Non-pigmented ciliary epithelial cell (primary cell): ENCODE measurements at places on chromosomes 6 and 20.

- no peak for DNase-seq
Observed at GRCh38 chr20:17882834-17883591, 85.6 kb downstream of the SNX5 start.

- no peak for DNase-seq
Observed at GRCh38 chr6:147589739-147590250, 81.3 kb downstream of the SAMD5 start.

- DNase-seq: no peak
Observed at GRCh38 chr20:50285376-50286173, 94.9 kb downstream of the CEBPB start.

DNA sequence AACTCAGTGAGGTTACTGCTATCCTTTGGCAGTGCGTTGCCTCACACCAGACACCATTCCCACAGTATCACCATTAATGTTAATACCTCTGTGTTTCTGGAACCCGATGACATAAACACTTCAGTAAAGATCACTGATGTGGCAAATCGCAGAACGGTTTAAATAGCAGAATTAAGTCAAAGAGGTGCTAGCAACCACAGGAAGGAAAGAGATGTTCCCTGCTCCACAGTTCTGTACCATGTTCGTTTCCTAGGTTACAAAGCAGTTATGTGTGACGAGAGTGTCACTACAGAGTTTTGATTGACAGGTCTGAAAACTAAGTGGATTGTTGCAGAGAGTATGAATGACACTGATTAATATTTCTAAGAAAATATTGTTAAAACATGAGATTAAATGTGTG, 272.3 kb downstream of the KHDRBS2 start:
- DNase-seq: no peak

- no peak for DNase-seq
Observed at GRCh38 chr20:8645326-8645725, 423.6 kb upstream of the PLCB4 start.

DNA sequence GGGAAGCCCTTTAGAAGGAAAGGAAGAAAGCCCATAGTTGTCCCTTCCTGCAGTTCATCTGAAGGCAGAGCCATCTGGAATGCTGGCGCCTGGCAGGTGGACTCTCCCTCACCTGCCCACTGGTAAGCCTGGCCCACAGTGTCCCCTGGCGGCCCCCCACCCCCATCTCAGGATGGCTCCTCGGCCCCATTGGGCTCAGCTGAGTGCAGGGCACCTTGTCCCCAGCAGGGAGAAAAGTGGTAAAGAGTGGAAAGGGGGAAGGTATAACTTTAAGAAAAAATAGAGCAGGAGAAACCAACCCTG, 12.6 kb downstream of the SS18L1 start:
- DNase-seq: no peak

DNA sequence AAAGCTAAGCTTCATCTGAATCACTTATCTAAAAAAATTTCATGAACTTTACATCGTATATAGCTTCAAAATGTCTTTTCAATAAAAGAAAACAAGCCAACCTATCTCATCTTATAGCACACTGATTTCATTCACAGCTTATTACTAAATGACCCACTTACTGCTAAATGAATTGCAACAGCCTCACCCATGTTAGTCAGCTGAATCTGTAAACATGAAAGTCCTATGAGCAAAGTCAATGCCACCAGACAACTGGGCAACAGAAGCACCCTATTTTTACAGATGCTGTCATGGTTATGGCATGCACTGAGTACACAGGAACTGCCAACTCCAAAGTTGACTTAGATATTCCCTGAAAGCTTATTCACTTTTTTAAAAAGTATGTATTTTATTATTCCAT, 41.2 kb upstream of the DST start:
- DNase-seq: peak; percentile 84

GRCh38 chr20:56187534-56188165, 60.9 kb upstream of the MC3R start:
- DNase-seq: no peak

DNA sequence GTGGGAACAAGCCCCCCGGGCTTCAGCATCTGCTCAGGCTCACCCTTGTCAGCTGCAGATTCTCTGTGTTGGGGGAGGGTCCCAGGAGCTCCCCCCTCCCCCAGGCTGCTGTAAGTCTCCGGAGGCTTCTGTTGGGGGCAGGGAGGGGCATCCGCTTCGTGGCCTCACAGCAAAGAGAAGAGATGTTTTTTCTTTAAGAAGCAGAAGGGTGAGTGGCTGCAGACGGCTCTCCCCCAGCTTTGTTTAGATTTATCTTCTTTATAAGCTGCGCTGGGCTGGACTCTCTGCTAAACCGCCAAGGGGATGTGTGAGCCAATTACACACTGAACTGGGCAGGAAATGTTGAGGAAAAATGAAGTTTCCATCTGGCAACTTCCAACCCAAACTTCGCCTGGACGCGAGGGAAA, 48.7 kb upstream of the GATA5 start:
- no peak for DNase-seq

- DNase-seq: no peak
Observed at GRCh38 chr6:33019372-33019771, 10.0 kb upstream of the HLA-DOA start.

DNA sequence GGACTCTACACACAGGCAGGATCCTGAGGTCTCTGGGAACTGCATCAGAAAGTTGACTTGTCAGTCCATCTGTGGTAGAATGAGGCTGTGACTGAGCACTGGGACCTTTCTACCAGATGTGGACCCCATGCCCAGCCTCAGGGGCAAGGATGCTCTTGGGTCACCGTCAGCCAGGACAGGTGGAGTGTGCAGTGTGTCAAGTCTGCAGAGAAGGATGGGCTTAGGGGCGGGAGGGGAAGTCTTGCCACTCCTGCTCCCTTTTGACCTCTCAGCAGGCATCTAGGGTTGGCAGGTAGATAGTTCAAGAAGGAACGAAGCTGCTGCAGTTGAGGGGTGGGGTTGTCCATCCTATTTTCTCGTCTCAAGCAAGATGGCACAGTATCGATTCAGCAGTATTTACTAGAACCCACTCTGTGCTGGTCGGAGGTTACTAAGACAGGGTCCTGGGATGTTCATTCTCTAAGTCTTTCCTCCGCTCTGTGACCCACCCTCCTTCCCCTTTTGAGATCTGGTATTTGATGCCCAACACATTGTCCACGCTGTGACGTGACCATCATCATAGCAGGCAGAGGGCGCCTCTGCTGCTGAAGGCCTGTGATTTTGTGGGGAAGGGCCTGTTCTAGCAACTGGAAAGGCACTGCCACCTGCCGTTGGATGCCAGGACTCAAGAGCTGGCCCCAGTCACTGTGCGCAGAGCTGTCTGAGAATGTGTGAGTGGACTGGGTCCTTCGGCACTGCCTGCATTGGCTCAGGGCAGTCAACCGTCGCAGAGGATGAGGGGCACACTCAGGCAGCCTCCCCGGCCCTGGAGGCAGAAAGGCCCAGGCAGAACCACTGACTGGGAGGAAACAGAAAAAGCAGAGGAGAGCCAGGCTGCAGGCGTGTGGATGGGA, 23.2 kb downstream of the RBCK1 start:
- DNase-seq: no peak

- no peak for DNase-seq
Observed at GRCh38 chr6:14645221-14645620, 527.6 kb downstream of the CD83 start.

DNA sequence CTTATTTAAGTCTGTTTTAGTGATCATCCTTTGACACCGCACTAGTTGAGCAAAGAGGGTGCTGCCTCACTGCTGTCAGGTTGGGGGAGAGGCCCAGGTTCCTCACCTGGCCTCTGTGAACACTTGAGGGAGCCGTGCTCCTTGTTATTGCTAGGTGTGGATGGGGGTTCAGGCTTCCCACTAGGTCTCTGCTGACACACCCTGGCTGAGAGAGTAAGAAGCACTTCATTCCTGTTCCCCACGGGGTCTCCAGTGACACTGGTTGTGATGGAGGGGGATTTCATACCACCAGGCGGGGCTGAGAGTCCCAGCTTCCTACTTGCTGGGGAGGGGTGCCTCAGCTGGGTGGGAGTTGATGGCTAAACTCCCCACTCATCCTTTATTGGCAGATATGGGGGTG, 11.1 kb upstream of the NOTCH4 start:
- no peak for DNase-seq

DNA sequence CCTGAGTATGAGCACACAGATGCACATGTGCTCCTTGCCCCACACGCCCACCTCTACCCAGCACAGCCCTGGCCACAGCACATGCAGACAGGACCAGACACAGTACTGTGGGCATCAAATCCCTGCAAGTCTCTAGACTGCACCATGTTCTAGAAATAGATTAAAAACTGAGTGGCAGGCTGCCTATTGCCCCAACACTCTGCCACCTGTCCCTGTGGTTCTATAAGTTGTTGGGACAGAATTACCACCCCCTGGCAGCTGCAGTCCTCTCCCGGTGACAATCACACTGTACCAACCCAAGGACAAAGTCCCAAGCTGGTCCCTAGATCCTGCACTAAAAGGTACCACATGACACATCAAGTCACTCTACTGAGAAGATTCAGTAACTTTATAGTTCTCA, 70.2 kb downstream of the B3GAT2 start:
- DNase-seq: no peak

- DNase-seq: no peak
Observed at GRCh38 chr20:19554666-19555065, 203.4 kb upstream of the RIN2 start.

- no peak for DNase-seq
Observed at GRCh38 chr6:25192590-25193459, 86.3 kb upstream of the CARMIL1 start.

DNA sequence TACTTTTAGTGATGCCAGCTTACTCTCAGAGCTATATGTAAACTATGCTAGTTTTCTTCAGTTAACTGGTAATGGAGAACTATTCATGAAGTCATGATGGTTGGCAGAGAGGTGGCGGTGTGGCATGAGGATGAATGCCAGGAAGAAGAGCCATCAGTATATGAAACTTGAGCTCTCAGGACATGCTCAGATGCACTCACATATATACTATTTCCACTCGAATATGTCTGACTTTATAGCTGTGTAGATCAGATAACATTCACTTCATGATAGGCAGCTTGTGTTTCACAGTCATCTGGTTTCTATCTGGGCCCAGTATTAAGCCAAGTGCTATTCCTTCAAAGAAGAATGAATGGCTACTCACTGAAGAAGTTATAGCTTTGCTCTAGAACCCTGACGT, 46.2 kb upstream of the CEP85L start:
- DNase-seq: no peak
